ENCODE measurements at places on chromosomes 4 and X. TPM values are rescaled to one million over a fixed set of nuclear protein-coding genes. Genes with fewer than 3 reads are reported as not detected.

GPRIN3 gene
- 0.65 TPM for total RNA-seq

TENM3 gene
- 24.7 TPM for total RNA-seq

SLITRK4 gene
- total RNA-seq, result 5.3 TPM

CPZ gene
- 0.91 TPM for total RNA-seq

SPATA4 gene
- 0.13 TPM for total RNA-seq

PCDH19 gene
- total RNA-seq, result under 0.01 TPM

OTC gene
- total RNA-seq, result not detected

ATXN3L gene
- total RNA-seq, result not detected

DNAJB14 gene
- 29.1 TPM for total RNA-seq

TCEAL7 gene
- total RNA-seq, result 30.5 TPM

BRS3 gene
- not detected for total RNA-seq

NAA11 gene
- not detected for total RNA-seq

CFAP47 gene
- total RNA-seq, result not detected

GRIPAP1 gene
- 14.3 TPM for total RNA-seq

CT45A10 gene
- total RNA-seq, result not detected

GAGE2A gene
- total RNA-seq, result not detected

PABPC1L2B gene
- not detected for total RNA-seq

MFAP3L gene
- total RNA-seq, result 2.5 TPM

TMEM255A gene
- total RNA-seq, result 0.24 TPM

SLC25A5 gene
- 544 TPM for total RNA-seq

PCSK1N gene
- total RNA-seq, result 3.2 TPM

All from epithelial cell of alveolus of lung (primary cell).